CD4-positive, alpha-beta memory T cell (primary cell): ENCODE measurements at places on chromosomes 5 and 9.

DNA sequence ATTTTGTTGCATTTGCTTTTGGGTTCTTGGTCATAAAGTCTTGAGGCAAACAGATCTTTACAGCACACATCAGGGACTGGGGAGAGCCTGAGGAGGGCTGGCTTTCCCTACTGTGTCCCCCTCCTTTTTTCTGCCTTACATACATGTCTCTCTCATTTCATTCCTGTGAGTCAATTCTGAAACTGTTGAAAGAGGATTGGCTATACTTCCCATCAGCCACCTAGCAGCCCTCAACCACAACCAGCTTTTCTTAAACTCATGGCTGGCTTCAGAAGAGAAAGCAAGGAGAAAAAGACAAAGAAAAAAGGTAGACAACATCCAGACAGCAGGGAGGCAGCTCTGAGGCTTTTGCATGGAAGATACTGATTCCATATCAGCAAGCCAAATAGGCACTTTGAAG is 374.8 kb upstream of the KIF2A start:
- no peak for DNase-seq

- DNase-seq = no peak
Measured at GRCh38 chr5:111776913-111777781, 20.2 kb upstream of the NREP start.

DNA sequence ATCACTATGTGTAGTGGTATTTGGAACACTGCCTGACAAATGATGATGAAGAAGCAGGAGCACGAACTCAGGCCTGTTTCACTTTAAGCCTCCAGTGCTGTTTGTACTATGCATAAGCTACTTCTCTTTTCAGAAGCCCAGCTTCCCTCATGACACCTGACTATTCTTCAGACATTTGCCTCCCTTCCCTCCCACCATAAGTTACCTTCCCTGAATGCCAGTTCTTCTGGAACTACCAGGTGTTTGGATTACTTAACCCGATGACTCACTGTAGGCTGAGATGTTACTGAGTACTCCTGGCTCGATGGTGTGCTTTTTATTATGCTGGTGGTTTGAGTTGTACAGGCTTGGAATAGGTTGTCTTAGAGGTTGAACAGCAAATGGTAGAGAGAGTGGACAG is 180.0 kb downstream of the SPATA31D1 start:
- DNase-seq = no peak

GRCh38 chr9:36336131-36336907 is 63.8 kb downstream of the RNF38 start:
- no peak for DNase-seq
